Cardiac fibroblast (primary cell): ENCODE measurements at places on chromosomes 4 and X.

- DNase-seq, result no peak
Observed at GRCh38 chr4:23837371-23837770, 52.5 kb downstream of the PPARGC1A start.

GRCh38 chr4:155407480-155407879 is 30.7 kb upstream of the MAP9 start:
- no peak for DNase-seq

DNA sequence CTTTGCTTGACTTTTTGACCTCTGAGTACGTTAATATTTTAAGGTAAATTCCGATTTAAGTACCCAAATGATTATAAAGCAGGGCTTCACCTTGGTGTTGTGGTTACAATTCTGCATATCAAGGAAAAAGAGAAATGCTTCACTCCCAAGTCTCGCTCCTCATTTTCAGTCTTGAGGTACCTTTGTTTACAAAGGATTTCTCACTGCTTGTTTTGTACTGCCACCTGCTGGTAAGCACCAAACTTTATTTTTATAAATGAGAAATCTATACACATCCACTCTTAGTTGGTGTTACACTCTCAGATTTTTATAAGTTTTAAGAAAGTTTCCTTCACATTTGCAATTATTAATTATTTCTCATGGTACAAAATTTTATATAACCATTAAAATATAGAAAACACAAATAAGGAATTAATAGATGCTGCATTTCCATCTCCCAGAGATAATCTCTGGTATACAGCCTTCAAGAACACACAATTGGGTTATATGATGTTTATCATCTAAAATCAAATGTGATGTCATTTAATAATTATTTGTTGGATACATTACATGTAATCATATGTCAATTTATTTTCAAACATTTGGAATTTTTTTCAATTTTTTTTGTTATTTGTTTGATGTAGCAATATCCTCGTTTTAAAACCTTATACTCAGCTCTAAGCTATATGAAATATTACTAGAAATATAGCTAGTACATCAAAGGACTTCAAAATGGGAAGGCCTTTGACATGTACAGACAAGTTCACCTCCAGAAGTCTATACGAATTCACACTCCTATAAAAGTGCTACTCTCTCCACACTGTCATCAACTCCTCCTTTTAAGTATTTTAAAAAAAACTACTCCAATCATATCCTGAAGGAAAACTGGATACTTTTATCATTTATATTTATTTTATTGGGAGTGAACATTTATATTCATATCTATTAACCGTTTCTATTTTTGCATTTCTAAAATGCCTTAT is 179.9 kb downstream of the KCNIP4 start:
- DNase-seq, result peak; percentile 77

DNA sequence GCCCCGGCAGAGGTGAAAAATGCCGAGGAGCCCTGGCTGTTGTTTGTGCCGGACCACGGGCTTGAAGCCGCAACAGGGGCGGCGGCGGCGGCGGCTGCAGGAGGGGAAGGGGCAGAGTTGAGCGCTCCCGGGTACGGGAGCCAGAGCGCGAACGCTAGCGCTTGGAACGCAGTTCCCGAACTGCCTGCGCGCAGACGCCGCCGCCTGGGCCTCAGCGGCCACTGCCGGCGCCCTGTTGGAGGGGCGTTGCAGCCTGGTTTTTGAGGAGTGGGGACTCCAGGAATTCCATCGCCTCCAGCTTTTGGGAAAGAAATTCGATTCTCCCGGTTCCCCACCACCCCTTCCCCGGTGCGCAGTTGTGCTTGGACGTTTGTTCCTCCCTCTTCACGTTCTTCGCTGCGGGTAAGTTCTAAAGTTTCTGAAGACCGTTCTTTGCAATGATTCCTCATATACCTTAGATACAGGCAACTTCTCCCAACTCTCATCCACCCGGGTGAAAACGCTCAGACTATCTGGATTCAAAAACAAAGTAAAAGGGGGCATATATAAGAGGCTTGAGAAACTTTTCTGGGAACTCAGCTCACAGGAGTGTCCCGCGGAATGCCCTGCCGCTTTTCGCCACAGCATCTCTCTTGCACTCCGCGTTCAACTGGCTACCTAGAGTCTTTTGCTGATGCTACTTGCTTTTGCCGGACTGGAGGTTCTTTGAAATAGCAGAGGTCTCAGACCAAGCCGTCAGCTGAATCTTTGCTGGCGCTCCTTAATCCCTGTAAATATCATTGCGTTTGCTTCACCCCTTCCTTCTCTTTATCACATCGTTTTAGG is 1.0 kb downstream of the FAT4 start:
- DNase-seq, result peak; percentile 64

DNA sequence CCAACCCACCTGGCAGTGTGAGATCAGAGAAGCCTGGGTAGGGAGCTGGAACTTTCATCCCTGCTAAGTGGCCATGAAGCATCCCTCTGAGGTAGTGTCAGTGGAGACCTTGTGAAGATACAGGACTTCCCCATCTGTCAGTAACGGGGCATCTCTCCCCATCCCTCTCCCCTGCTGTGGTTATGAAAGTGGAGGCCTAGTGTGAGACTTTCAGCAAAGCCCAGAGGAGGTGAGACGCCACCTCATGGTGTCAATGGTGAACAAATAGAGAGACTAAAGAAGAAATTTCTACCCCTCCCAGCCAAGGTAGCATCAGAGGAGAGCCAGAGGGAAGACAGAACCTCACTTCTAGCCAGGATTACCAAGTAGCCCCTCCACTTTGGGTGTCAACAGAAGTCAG is 150.2 kb downstream of the VEGFC start:
- DNase-seq, result no peak

GRCh38 chr4:7781993-7782392 is 157.7 kb downstream of the AFAP1 start:
- DNase-seq, result no peak

- DNase-seq, result peak; percentile 47
Observed at GRCh38 chr4:94508806-94509205, 57.1 kb downstream of the PDLIM5 start.

DNA sequence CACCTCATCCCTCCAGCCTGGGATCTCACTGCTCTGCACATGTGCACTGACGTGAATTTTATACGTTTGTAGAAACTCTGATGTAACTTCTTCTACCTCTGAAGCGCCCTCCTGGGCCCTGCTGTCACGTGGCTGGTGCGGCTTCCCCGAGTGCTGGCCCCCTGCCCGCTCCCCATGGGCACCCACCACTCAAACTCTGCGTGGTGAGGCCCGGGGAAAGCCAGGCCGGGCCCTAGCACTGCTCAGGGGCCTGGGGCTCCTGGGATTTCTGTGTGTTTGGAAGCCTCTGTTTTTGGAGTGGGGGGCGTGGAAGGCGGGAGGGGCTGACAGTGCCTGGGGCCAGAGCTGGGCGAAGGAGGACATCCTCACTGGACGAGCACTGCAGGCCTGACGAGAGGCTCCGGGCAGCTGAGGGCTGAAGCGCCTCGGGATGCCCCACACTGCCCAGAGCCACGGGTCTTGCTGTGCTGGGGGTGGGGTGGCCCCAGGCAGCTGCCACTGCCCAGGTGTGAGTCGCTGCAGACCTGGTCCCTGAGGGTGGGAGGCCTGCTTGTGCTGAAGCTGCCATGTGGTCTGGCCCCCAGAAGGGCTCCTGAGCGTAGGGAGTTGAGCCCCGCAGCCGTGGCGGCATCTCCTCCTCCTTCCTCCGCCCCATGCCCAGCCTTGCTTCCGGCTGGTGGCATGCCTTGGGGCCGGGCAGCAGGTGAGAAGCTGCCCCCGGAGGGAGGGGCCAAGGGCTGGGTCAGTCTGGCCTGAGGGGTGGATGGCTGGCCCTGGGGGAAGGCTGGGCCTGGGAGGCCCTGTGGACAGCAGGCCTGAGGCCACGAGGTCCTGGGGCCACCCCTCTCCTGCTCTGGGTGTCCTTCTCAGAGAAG is 7.7 kb downstream of the NAT8L start:
- DNase-seq, result no peak

GRCh38 chr4:67366311-67366861 is 178.9 kb downstream of the CENPC start:
- DNase-seq, result peak; percentile 4

- DNase-seq, result no peak
Observed at GRCh38 chr4:94284889-94285288, 57.7 kb downstream of the HPGDS start.

DNA sequence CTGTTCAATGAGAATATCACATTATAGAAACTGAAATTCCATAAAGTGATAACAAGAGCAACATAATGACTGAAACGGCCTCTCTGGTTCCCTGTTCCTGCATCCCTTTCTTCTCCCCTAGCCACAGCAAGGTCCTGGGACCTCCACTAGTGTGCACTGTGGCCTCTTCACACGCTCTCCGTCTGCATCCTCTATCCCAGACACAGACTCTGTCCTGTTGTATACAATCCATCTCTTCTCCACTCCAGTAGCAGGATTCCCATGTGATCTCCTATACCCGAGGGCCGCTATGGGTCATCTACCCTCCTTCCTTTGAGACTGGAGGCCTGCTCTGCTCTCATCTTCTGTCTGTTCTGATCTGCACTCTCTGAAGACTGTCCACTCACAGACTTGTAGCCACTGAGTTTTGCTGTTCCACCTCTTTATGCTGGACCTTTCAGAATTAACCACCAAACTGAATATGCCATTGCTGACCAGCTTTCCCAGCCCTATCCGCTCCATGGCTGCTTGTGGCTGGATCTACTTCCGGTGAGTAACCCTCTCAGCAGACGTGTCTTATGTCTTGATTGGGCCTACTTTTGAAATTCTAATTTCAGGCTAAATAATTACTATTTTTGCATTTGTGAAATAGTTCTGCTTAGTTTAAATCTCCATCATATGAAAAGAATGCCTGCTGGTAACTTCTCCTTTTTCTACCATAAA is 105.1 kb upstream of the NAP1L5 start:
- DNase-seq, result peak; percentile 49
